Neuronal stem cell (in vitro differentiated cells): ENCODE measurements at places on chromosomes 3 and 15.

- DNase-seq: peak; percentile 68
Measured at GRCh38 chr15:45714590-45715488, 80.0 kb downstream of the SQOR start.

- no peak for DNase-seq
Measured at GRCh38 chr3:111751961-111752360, 107.1 kb upstream of the PHLDB2 start.

GRCh38 chr15:82958638-82959037, 6.1 kb upstream of the HOMER2 start:
- no peak for DNase-seq

GRCh38 chr3:126811530-126811929, 107.5 kb downstream of the CHCHD6 start:
- DNase-seq: no peak

- no peak for DNase-seq
Measured at GRCh38 chr3:158106766-158107471, 699 bp upstream of the SHOX2 start.

GRCh38 chr15:69997161-69997485, 100.6 kb downstream of the TLE3 start:
- DNase-seq: no peak

GRCh38 chr15:91224755-91225380, 124.8 kb downstream of the SV2B start:
- DNase-seq: peak; percentile 67
